HT-29 (cell line): ENCODE measurements at places on chromosomes 11 and 22.

DNA sequence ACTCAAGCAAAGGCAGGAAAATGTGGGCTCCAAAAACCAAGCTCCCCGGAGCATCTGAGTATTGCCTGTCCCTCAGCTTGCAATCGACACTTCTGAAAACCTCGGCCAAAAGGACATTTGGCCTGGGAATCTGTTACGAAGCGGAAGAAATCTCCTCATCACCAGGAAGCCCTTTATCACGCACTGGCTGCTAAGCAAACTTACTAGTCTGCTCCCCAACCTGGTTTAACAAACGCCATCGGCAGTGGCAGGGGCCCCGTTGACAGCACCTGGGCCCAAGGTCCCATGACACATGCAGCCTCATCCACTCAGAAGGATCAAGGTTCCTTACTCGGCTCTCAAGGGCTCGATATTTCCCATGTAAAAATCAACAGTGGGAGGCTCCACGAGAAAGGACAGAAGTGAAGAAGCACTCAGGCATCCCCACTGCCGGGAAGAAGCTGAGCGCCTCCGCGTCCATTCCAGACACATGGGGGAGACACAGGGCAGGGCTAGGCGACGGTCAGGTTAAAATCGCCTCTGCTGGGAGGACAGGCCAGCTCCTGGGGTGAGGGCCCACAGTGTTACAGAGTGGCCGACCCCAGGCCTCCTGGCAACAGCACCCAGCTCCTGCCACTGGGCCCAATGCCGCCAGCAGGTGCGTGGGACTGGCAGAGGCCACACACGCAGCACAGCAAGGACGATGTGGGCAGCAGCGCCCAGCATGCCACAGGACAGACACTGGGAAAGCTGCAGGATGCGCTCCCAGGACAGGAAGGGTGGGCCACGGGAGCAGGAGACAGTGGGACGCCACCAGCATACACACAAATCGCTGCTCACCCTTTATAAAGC is 27.1 kb downstream of the BRD1 start:
- no peak for DNase-seq

GRCh38 chr11:95674657-95675358 is 114.8 kb downstream of the FAM76B start:
- no peak for DNase-seq

DNA sequence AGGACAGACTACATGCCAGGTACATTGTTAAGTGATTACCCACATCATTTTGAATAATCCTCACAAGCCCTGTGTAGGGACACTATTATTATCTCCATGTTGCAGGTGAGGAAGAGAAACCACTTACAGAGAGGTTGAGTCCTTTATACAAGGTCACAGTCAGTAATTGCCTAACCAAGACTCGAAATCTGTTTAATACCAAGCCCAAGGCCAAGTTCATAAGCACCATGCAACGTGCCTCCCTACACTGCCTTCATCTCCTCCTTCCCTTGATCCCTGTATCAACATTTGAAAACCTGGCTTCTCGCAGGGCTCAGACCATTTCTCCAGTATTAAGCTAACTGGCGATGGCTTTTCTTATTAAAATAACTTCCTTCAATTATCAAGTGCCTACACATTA is 41.7 kb upstream of the SEZ6L start:
- no peak for DNase-seq

GRCh38 chr11:73331138-73331916 is 23.3 kb downstream of the ARHGEF17 start:
- no peak for DNase-seq

GRCh38 chr22:46781291-46781690 is 18.8 kb downstream of the TBC1D22A start:
- no peak for DNase-seq

DNA sequence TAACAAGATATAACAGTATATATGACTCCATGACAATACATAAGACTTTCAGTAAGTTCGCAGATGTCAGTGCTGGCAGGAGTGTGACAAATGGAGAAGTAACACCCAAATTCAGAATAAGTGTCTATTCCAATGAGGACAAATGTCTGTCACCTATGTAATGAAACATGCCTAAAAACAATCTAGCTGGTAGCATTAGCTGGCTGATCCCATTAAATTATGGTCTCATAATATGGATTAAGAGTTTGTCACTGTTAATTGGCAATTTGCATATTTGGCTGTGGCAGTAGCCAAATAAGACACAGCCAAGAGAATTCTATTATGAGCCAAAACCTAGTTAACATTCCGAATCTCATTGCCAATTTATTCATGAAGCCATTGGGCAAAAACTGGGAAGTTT is 30.2 kb upstream of the CAVIN3 start:
- DNase-seq = no peak

- DNase-seq = no peak
These were observed 7.4 kb downstream of the GNB1L start for GRCh38 chr22:19847345-19847632.

- DNase-seq = peak; percentile 83
These were observed 34.2 kb downstream of the DNHD1 start for GRCh38 chr11:6531267-6531752.

DNA sequence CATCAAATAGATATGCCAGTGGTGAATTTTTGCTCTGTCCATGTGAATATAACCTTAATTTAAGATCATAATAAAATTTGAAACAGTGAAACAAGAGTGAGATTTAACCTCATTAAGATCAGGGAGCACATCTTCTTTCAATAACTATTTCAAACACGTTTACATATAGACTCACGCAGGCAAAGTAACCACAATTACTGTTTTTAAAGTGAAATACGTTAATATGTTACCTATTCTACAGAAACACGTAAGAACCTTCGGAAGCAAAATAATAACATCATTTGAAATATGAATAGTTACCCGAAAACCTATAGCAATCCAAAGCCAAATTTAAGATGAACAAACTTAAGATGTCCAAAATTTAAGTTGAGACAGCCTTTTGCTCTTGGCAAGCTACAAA is 136.2 kb upstream of the ZC3H12C start:
- no peak for DNase-seq

GRCh38 chr11:129209891-129210830 is 18.0 kb upstream of the ARHGAP32 start:
- no peak for DNase-seq

DNA sequence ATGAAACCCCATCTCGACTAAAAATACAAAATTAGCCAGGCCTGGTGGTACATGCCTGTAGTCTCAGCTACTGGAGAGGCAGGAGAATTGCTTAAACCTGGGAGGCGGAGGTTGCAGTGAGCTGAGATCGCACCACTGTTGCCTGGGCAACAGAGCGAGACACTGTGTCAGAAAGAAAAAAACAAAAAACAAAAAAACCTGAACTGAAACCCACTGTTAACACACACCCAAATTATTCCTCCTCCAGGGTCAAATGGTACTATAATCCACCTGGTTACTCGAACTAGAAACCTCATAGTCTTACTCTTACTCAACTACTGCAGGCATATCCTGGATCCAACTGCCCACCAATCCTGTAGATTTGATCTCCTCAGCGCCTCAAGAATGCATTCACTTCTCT is 35.5 kb downstream of the USP28 start:
- DNase-seq = no peak

DNA sequence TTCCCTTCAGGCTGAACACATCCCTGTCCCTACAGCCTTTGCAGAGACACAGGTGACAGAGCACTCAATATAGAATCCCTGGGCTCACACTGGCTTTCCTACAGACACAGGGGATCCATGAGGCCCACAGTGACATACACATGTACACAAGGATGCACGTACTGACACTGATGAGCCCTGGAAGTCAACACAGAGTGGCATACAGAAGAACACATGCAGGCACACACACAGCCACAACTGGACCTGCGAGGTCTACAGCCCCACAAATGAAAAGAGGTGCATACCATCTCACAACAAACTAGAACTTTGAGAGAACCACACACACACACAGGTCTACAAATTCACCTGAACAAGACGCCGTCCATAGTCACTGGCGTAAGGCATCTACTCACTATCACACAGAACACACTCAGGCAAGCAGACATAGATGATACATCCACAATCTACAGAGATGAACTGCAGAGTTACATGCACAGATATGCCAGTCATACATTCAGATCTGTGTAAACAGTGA is 3.5 kb upstream of the ZNF74 start:
- DNase-seq = no peak

GRCh38 chr11:94925422-94926270 is 47.7 kb downstream of the CWC15 start:
- no peak for DNase-seq

DNA sequence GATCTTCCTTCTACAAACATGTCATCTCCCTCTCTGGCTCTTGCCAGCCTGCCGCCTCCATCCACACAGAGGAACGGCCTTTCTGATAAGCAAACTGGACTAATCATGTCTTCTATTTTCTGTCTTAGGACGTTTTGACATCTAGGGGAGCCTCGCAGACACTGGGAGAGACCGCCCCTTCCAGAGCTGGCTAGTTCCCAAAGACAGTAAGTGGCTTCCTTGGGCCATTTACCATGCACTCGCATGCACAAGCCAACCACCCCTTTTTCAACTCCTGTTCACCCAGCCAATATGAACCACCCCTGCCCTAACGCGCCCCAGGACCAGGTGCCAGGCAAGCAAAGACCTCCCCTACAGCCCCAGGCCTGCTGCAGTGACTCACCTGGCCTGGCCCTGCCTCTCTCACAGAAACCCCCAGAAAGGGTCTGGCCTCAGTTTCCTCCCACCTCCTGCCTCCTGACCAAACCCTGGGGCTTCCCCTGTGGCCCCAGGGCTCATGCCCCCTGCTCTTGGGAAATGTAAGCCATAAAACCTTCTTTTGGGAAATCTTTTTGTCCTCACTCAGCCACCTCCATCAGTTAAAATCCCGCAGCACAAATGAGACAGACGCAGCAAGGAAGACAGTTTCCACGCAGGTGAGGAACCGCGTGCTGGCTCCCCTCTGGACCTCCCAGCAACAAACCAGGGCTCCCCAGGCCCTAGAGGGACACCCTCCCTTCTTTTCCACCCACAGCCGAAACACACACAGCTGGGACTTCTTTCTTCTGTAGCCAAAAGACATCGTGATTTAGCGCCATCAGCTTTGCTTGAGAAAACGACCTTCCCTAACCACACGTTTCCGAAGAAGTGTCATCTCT is 38.5 kb downstream of the SHANK2 start:
- no peak for DNase-seq

DNA sequence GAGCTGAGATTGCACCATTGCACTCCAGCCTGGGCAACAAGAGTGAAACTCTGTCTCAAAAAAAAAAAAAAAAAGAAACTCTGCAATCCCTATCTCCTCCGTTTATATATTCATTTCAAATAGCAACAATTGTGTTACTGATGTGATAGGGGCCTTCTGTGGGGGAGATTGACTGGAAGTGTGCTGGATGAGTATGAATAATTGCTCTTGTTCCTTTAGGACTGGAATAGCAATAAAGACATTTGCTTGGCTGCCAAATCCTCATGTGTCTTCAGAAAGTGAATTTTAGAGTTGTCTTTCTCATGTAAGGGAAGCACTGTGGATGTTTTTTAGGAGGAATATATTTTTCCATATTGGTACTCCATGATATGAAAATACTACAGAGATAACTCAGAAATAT is 21.1 kb upstream of the ME3 start:
- no peak for DNase-seq

DNA sequence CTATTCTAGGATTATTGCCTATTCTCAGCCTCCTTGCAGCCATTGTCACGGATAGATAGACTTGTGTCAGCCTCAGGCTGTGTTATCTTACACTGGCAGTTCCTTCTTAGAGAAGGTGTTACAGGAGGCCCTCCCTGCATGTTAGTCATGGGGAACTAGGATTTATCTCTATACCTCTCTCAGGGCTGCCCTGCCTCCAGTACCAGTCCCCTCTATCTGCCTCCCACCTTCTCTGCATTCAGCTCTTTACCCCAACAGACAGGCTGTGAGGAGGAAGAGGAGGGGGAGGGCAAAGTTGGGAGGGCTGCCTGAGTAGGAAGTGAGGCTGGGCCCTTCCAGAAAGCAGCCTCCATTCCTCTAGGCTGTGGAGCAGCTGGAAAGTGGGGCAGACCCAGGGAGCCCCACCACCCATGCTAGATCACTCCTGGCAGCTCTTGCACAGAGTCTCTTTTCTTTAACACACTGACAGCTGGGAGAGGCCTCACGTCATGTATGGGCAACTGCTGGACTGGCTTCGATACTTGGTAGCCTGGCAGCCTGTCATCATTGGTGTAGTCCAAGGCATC is 2.9 kb upstream of the IL18BP start:
- DNase-seq = no peak

DNA sequence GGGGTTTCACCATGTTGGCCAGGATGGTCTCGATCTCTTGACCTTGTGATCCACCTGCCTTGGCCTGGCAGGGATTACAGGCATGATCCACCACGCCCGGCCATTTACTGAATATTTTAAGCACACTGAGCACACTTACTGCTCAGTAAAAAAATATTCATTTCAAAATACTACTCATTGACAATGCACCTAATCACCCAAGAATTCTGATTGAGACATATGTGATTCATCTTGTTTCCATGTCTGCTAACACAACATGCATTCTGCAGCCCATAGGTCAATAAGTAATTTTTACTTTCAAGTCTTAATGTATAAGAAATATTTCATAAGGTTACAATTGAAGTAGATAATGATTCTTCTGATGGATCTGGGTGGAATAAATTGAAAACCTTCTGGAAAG is 4.2 kb upstream of the OR52J3 start:
- DNase-seq = no peak

DNA sequence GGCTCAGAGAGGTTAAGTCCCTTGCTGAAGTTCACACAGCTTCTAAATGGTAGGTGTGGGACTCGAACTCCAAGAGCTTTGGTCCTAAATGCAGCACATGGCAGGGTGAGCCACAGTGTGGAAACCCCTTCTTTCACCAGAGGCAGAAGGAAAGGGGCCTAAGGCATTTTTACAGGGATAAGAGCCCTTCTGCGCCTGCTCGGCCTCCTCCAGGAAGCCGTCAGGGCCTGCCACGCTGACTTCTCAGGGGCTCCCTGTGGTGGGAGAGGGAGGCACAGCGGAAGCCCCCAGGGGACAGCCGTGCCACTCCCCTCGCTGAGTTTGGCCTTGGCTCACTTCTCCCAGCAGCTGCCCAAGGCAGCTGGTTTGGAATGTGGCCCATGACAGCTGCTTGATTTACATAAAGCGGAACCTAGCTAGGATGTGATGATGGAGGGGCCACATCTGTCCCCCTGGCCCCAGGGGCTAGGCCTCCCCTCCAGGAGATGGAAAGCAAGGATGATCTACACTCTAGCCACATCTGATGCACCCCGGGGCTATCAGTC is 35.4 kb downstream of the CD82 start:
- no peak for DNase-seq

- DNase-seq = no peak
These were observed 1297.0 kb downstream of the BRD1 start for GRCh38 chr22:48530666-48531065.

GRCh38 chr11:134254433-134255183 is 1.2 kb downstream of the ACAD8 start:
- no peak for DNase-seq

GRCh38 chr22:40484906-40485669 is 114.7 kb downstream of the SGSM3 start:
- DNase-seq = no peak
